ENCODE measurements at places on chromosomes 2 and 18.
A peak's percentile ranks its signal among the peaks of the same experiment; 100 is the strongest.

DNA sequence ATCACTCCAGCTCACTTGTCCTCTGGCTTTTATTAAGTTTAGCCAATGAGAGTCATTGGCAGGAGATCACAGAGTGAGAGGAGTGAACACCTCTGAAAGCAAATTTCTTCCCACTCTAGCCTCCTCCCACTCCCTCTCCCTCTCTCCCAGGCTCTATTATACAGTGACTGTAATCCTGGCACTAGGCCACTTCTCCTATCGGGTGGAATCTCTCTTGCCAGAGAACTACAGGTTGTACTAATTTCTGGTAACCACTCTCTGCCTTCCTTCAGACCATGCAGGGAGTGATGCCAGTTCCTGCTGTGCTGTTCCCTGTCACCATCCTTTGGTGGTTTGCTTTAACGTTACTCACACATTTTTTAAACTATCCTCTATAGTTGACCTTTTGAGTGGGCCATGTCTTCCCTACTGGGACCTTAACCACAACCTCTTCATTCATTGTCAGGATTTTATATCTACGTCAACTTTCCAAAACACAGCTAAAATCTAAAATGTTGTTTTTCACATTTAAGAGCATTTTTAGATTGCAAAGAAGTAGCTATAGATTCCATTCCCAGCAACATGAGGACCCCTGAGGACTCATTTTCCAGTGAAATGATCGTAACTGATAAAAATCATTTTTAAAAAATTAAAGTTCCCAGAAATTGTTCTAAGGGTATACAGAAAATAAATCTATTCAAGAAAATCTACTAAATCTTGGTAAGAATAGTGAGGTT lies 217.1 kb downstream of the MREG start:
- DNase-seq, result no peak

DNA sequence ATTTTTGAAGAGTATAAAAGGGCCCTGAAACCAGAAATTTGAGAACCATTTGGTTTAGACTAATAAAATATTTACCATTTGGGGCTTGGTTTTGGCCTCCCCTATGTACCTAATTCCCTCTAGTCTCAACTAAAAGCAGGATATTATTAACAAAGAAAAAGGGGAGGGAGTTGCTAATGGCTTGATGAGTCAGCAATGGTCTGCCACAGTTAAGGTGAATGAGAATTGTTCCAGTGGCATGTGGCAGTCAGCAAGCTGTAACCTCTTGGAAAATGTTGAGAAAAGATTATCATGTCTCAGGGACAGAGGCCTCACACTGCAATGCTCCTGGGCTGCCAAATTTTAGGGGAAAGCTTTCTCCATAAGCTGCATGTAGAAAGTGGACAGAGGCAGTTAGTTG lies 20.1 kb upstream of the SLC39A10 start:
- no peak for DNase-seq

GRCh38 chr2:11835403-11835802 lies 89.0 kb downstream of the LPIN1 start:
- no peak for DNase-seq

DNA sequence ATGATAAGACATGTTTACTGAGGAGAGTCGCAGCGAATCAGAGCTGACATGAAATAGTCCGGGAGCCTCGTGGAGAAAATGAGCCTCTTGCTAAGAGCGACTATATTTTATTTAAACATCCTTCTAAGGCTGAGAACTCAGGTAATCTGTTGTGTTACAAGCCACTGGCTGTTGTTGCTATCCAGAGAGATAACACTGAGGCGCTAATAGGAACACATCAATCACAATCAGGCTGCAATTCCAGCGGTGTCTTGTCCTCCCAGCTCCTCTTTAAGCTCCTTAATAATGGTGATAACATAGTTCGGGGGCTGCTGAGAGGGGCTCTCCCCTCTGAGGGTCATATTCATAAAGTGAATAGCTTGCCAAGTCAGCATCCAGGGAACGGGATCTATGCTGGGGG lies 95.1 kb downstream of the INSIG2 start:
- DNase-seq, result no peak

DNA sequence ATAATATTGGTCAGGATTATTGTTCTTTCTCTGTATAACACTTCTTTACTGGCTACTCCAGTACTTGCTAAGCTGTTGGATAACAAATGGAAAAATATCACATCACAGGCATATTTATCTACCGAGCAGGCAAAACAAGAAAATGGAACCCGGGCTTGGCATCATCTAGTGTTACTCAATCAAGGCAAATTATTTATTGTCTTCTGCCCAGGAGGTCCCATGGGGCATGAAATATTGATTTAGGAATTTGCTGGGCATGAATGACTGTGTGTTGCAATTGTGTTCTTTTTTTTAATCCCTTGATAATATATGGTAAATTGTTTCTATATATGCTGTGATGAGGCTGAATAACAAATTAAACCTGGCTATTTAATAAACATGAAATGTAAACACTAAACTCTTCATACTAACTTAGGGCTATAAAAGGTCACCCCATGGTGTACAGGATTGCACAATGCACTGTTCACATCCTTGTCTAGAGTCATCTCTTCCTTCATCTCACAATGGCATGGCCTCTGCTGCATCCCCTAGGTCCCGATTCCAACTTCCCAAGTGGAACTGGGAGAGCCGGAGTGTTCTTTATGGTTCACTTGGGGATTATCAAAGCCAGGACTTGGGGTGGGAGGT lies 2.2 kb upstream of the PARD3B start:
- DNase-seq, result no peak

DNA sequence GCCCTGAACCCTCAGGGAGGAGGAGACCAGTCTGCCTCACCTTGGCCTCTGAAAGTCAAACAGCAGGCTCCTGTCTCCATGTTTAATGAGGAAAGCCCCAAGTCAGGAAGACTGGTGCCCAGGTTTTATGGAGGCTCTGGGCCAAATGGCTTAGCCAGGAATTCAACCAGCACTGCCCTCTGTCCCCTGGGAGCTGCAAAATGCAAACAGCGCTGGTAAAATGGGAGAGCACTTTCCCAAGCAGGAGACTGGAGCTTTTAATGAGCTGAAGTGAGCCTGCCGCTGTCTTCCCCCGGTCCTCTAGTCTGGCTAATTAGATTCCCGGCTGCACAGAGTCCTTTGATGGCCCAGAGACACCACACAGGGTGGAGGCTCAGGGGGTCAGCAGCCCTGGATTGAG lies 276.0 kb upstream of the TRIB2 start:
- no peak for DNase-seq

DNA sequence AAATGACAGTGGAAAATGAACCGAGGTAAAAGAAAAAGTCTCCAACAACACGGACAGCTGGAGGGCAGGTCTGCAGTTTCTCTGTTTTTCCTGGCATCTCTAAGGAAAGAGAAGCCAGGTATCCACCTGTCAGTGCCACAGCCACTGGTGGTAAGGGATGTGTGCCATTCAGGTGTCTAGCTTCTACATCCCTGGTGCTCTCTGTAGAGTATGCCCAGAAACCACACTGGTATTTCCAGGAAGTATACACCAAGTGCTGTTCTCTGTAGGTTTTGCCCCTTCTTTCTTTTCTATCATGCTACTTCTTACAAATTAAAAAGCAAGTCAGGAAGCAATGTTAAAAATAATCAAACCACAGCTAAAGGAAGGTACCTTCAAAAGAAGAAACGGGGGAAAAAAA lies 7.6 kb upstream of the AGFG1 start:
- DNase-seq, result no peak

DNA sequence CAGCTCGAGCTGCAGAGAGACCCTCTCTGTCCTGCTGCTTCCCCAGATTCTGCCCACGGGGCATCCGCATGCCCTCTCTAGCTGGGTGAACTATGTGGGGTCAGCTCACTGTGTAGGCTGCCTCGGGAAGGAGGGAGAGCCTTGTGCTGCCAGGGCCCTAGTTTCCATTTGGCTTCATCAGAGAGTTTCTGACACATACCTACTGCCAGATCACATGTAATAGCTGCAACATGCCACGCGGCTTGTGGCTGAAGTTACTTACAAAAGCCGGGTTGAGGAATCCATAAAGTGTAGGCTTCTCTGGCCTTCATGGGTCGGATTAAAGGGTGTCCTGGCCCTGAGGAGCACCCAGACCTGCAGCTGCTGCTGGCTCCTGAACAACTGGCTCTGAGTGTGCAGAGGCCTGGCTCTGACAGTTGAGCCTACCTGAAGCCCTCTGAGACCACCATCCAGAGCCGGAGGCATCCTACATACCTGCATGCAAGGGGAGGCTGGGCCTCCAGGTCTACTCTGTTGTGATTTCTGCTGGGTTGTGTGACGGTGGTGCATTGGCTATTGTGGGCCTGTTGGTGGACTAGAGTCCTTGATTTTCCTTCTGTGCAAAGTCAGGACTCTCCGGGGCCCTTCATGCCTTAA lies 130.0 kb downstream of the SH3RF3 start:
- peak; percentile 20 for DNase-seq

DNA sequence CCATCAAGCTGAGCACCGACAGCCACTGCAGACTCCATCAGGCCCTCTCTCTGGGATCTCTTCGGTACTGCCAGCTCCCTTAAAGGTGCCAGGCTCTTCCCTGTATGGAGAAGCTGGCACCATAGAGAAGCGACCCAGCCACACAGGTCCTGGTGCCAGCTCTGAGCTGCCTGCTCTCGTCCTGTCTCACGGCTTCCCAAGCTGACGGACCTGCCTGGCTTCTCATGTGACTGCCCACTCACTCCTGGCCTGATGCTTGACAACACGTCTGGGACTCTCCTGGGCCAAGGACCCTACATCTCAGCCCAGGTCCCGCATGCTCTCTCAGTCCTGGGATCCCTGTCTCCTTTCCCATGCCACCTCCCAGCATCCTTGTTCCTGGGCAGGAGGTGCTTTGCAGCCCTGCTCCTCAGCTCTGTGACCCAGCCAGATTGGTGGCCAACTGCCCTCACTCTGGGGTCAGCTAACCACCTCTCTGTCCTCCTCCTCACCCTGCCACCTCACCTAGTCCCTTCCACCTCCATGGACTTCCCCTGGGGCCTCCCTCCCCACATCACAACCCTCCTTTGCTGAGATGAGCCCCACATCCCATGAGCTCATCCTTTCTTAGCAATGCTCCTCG lies 12.5 kb upstream of the ATOH8 start:
- DNase-seq, result peak; percentile 57

GRCh38 chr2:233490831-233491230 lies 75.8 kb downstream of the USP40 start:
- DNase-seq, result no peak

GRCh38 chr2:120204022-120204405 lies 19.2 kb downstream of the TMEM185B start:
- no peak for DNase-seq

DNA sequence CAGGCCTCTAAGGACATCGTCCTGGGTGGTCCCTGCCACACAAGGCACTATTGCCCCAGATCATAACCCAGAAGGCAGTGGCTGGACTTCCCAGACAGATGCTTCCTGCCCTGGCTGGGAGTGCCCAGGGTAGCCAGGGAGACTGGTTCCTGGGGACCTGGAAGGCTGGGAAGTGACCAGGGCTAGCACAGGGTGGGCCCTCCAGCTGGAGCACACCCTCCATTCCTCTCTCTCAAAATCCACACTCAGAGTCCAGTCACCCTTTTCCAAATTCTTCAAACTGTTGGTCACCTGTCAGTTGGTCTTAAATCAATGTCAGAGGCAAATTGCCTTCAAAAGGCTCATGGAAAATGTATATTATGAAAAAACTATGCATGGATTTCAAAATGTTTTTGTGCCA lies 11.6 kb upstream of the TUBB6 start:
- no peak for DNase-seq

DNA sequence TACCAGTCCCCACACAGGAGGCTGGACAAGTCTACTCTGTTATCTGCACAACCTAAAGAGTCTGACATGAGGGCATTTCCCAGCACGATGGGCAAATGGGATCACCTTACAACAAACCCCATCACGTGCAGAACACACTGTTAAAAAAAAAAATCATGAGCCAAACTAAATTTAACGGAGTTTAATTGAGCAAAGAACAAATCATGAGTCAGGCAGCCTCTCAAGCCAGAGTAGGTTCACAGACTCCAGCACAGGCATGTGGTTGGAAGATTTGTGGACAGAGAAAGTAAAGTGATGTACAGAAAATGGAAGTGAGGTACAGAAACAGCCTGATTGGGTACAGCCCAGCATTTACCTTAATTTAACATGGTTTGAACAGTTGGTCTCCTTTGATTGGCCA lies 59.9 kb downstream of the KYNU start:
- no peak for DNase-seq

- DNase-seq, result no peak
Measured at GRCh38 chr18:56726906-56727305, 75.7 kb downstream of the WDR7 start.

DNA sequence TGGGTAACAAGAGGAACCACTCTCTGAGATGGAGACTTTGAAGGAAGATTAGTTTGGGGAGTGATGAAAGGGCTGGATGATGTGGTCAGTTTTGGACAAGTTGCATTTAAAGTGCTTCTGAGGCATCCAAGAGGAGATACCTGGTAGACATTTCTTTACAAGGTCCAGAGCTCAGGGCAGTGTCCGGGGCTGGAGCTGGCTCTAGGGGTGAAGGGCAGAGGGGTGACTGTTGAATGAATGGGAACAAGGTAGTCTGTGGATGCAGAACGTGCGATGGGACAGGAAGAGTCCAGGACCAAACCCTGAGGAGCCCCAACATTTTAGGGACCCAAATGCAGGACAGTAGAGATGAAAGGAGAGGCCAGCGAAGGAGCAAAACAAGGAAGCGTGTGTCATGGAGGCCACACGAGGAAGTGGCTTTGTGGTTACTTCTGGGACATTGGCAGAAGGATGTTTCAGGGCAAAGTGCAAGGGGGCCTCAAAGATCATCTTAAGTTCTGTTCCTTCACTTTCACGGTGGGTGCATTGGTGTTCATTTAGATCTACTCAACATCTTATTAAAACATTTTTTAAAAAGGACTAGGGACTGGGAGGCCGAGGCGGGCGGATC lies 13.6 kb upstream of the GPR35 start:
- DNase-seq, result peak; percentile 5

DNA sequence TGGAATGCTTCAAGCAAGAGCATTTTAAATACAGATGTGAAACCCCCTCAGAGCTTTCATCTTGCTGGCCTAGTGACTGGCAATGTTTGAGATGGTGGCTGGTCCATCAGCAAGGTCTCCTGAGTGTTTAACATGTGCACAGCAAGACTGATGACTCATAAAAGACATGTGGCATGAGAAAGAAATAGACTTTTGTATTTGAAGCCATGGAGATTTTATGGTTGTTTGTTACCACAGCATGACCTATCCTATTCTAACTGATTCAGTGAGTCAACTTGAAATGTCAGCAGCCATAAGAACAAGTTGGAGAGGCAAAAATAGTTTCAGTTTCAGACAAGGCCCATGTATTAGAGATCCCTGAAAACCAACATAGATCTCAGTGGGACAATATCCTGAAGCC lies 154.7 kb upstream of the LYPD1 start:
- DNase-seq, result no peak

- DNase-seq, result peak; percentile 37
Measured at GRCh38 chr2:85889627-85890281, 964 bp upstream of the ST3GAL5 start.

- no peak for DNase-seq
Measured at GRCh38 chr2:88853403-88853790, 161.9 kb downstream of the RPIA start.

DNA sequence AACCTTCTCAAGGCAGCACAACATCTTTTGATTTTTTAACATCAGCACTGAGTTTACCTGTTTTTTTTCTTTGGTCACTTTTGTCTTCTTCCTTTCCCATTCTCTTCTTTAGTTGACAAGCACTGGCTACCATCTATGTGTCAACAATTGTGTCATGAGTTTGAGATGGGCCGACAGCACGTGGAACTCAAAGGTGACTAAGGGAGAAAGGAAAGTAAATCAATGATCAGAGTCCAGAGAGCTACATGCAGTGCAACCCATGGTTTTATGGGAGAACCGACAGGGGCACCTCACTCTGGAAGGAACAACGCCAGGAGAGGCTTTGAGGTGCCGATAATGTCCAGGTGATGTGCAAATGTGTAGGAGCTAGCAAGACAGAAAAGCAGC lies 755.5 kb downstream of the RNF144A start:
- no peak for DNase-seq

Measured in left cardiac atrium (tissue), 4 donors.